ENCODE measurements at places on chromosomes 4 and X.

- DNase-seq = no peak
Measured at GRCh38 chrX:19697416-19697815, 182.1 kb upstream of the MAP3K15 start.

DNA sequence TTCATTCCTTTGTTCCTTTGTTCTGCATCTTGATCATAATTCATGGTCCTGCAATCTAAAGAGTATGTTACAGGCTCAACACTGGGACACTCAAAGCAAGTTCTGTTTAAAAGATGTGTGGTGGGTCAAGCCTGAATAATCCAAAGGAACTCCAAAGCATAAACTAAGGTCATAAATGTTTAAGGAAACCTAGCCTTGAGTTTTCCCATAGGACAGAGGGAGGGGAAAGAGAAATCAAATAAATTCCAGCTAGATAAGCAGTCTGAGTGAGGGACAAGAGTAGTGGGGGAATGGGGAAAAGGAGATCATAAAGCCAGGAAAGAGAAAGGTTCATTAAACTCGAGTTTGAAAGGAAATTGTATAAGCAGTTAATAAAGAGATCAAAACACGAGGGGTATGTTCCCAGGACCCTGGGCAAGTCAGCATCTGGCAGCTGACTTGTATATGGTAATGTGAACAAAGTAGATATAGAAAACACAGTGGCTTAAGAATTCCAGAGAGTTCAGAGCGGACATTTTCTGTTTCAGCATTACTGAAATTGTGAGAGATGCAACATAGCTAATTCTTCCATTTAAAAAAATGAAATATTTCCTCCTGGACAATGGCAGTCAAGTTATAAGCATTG is 125.8 kb upstream of the EDNRA start:
- peak; percentile 25 for DNase-seq

GRCh38 chr4:60128888-60129287 is 1071.2 kb upstream of the ADGRL3 start:
- DNase-seq = no peak

DNA sequence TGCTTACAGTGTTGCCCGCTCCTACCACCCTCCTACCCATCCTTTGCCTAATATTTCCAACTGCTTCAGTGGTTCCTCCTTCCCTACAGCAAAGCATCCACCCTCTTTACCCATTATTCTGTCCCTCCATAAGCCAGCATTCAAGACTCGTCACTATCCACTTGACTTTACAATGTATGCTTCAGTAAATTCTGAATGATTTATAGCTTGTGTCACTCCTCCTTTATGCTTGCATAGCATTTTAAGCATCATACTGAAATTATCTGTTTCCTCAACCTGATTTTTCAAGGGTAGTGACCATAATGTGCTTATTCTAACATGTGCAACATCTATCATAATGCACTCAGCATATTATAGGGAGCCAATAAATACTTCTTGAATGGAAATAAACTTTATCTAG is 365.5 kb downstream of the RAB28 start:
- DNase-seq = no peak

- DNase-seq = no peak
Measured at GRCh38 chrX:150201391-150201790, 161.7 kb upstream of the MAMLD1 start.

DNA sequence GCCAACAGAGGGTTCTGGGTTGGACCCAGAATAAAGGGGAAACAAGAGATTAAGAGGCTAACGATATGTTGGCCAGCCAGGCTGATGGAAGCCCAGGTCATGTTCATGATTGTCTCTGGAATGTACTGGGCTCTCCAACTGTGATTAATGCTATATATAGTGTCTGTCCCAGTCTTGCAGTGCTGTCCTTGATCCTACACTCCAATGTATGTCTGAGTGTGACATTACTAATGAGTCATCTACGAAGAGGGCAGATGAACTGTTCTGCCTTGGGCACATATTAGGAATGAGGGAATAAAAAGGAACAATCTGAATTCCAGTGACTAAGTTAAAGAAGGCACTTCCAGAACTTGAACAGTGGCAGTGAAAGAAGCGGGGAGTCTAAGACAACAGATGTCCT is 142.1 kb downstream of the PDGFRA start:
- DNase-seq = peak; percentile 80

DNA sequence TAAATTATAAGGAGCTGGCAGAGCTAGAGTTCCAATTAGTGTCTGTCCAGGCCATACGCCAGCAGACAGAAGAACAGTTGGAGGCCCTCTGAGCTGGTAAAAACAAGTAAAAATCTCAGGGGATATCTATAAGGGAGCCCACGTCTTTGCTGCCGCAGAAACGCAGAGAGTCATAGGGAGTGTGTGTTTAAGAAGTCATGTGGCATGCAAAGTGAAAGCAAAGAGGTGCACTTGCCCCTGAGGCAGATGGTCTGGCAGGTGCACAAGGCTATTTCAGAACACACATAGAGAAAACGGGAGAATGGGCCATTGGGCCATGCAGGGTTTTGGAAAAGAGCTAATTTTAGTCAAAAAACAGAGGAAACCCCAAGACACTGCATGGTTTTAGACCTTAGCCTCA is 92.7 kb downstream of the NAP1L3 start:
- no peak for DNase-seq

GRCh38 chrX:154482786-154483185 is 3.6 kb downstream of the UBL4A start:
- no peak for DNase-seq

DNA sequence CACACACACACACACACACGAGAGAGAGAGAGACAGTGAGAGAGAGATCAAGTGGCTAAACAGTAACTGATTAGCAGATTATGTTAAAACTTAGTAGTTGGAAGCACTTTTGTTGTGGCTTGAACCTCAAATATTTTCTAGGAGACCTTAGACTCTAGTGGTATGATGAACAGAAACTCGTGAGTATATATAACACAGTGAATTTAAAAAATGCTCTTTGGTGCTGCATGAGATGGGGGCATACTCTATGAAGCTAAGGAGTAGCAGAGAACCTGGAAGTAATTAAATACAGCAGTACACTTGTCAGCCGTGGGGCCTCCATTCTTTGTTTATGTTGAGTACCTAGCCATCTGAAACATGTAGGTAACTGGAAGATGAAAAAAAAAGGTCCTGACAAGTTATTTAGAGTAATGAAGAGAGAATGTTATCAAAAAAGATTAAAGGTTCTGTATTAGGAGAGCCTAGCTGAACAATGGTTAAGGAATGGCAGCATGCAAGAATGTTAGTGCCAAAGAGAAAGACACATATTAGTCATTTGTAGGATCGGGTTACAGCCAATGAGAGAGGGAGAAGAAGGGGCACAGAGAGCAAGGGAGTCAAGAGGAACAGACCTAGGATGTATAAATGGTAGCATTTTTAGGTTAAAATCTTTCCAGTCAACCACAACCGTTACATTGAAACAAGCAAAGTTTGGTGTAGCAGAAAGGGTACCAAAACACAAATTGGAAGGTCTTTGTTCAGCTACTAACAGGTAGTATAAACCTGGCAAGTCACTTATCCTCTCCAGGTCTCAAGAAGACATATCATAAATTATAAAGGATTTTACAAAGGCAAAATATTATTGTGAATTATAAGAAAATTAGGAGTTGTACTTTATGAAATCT is 316.7 kb upstream of the DIPK2B start:
- peak; percentile 82 for DNase-seq

- DNase-seq = no peak
Measured at GRCh38 chr4:179583221-179583620, 2141.0 kb upstream of the AGA start.

DNA sequence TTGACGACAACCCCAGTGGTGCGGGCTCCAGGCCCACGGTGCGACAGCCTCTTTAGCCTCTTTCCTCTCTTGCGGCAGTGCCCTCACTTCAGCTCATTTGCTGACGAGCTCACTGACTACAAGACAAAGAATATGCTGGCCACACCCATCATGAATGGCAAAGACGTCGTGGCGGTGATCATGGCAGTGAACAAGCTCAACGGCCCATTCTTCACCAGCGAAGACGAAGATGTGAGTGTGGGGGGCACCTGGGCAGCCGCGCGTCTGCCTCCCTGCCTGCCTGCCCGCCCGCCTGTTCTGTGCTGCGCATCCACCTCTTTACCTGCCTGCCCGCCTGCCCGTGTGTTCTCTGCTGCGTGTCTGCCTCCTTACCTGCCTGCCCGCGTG is 9.2 kb downstream of the PDE6B start:
- DNase-seq = no peak

DNA sequence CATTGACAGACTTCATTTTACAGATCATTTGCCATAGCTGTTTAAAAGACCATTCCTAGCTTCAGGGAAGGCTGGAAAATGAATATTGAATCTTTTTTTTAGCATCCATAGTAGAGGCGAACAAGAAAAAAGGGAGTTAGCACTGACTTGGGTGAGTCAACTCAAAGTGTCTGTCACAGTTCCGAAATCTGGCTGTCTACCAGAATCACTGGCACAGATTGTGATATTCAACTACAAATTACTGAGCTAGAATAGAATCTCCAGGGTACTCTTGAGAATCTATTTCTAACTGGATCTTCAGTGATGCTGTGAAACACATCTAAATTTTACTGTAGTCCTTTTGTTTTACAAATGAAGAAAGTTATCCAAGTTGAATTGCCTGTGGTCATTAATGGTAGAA is 31.5 kb downstream of the SEC24B start:
- DNase-seq = peak; percentile 14

- no peak for DNase-seq
Measured at GRCh38 chr4:11138964-11139363, 289.7 kb downstream of the HS3ST1 start.

DNA sequence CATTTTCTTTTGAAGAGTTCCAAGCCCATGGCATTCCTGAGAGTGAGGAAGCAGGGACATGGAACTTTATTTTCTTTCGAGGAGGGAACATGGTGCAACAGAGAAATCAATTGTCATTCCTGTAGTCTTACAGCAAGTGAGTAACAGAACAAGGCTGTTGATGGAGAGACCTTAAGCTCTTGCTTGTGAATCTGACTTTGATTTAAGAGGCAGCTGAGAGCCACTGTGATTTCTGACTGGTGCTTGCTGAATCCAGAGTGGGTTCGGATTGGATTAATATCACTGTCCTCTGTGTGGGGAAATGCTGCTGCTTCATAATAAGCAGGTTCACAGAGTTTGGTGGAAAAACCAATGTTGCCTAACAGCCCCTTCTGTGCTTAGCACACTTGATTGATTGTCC is 4.7 kb upstream of the ATP1B4 start:
- no peak for DNase-seq

DNA sequence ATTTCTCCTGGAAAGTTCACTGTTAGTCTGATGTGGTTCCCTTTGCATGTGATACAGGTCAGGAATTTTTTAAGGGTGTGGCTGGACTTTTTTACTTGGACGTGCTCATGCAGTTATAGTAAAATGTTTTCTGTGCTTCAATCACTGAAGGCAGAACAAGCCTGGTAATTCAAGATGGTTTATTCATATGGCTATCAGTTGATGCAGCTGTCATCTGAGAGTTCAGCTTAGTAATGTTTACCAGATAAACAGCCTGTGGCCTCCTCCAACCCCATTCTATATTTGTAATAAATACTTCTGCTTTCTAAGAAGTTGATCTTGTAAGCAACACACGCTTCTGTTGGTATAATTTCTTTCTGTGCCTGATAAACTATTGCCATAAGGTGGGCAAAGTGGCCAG is 2105.9 kb downstream of the ARAP2 start:
- DNase-seq = no peak

DNA sequence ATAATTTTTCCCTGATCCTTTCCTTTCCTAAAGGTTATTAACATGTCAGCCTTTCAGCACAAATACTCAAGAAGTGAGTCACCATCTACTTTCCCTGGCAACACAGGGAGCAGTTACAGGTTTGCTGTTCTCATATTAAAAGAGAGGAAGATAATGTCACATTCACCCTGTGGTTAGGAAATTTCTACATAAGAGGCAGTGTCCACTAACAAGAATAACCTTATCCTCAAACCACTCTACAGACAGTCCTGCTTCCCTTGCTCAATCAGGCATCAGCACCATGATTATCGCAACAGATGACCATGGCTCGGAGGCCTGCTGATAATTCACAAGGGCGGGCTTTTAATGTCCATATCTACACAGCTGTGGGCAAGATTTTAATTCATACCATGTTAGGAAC is 30.9 kb downstream of the RNF150 start:
- peak; percentile 85 for DNase-seq

- DNase-seq = no peak
Measured at GRCh38 chr4:176291748-176292147, 22.7 kb upstream of the ASB5 start.

- DNase-seq = peak; percentile 64
Measured at GRCh38 chr4:7763788-7764187, 175.9 kb downstream of the AFAP1 start.

GRCh38 chr4:182916483-182917181 is 554 bp downstream of the DCTD start:
- peak; percentile 83 for DNase-seq

- peak; percentile 20 for DNase-seq
Measured at GRCh38 chr4:141180991-141181761, 39.5 kb upstream of the ZNF330 start.

- no peak for DNase-seq
Measured at GRCh38 chr4:22764183-22764582, 71.4 kb downstream of the GBA3 start.

DNA sequence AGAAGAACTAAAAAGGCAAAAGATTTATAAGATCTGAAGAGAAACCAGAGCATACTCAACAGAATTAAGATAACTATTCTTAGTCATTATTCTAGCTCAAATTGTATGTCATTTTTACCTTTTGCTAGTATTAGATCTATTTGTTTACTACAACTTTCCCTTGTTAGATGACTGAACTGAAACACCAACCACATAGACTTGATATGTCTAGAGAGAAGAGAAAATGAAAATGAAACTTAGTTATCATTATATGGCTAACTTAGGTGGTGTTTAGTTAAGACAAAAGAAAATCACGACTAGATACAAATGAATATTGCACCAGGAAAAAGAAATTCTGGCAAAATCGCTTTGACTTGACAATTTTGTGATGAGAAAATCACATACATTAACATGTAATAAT is 690.8 kb downstream of the PCDH18 start:
- DNase-seq = no peak

DNA sequence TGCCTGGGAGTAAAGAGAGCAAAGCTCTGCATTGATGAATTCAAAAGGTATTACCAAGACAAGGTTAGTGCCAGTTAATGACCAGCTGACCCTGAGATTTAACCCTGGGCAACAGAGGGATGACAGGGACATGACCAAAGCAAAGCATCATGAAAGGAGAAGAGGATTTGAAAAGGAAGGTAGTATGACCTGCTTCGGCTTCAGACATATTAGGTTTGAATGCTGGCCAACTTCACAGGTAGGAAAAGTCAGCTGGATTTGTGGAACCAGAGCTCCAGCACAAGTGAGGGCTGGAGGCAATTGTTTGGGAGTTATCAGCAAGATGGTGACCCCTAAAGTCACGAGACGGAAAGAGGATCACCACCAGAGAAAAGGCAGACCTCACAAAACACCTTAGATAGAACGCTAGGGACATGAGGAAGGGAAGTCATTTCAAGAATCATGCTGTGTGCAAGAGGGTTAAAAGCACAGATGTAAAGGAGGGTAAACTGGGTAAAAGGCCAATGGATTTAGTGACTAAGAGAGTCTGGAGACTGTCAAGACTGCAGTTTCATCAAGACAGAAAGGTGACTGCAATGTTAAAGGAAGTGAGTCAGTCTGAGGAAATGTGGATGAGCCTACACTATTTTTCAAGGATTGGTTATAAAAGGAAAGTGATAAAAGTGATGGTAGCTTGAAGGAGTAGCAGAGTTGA is 45.6 kb downstream of the SH3RF1 start:
- peak; percentile 98 for DNase-seq
